Stimulated activated CD4-positive, alpha-beta T cell treated with anti-CD3 and anti-CD28 coated beads, Interleukin-2, amount 100 ng/mL, for 24 hours (primary cell): ENCODE measurements at places on chromosomes 3 and 15.

GRCh38 chr15:28099555-28100140 lies 533 bp upstream of the OCA2 start:
- no peak for DNase-seq

GRCh38 chr3:107657971-107658370 lies 135.2 kb downstream of the BBX start:
- no peak for DNase-seq

DNA sequence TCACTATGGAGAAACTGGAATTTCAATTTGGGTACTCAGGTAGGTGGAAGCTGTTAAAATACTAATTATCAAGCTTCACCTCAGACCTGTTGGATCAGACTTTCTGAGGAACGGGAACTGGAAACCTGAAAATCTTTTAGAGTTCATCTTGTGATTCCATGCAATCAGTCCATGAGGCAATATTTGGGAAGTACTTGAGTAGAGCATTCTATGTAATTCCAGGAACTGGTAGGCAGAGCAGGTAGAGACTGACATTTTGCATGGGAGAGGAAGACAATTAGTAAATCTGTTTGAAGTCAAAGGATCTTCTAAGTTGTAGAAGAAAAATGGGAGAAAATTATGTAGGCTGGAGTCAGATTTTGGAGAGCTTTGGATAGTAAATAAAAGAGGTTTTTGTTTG lies 43.1 kb downstream of the FGF7 start:
- no peak for DNase-seq

DNA sequence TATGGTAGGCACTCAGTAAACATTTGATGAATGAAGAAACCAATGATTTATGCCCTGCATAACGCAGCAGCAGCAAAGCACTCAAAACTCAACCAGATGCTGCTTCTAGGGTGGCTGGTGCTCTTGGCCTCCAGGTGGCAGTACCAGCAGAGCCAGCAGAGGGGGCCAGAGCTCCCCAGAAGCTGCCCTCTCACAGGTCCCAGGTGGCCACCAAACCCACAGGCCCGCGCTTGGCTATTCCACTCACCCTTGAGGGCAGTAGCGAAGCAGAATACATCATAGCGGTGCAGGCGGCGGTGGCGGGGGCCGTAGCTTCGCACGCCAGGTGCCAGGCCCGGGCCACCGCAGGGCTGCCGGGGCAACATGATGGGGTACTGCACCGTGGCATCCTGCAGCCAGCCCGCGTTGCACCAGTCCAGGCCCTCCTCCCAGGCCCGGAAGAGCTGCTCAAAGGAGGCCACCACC lies 16.6 kb downstream of the HAPLN3 start:
- peak; percentile 40 for DNase-seq

GRCh38 chr3:28575746-28576613 lies 227.4 kb upstream of the AZI2 start:
- DNase-seq, result no peak

- DNase-seq, result no peak
Observed at GRCh38 chr3:129204473-129204872, 20.8 kb upstream of the CNBP start.

DNA sequence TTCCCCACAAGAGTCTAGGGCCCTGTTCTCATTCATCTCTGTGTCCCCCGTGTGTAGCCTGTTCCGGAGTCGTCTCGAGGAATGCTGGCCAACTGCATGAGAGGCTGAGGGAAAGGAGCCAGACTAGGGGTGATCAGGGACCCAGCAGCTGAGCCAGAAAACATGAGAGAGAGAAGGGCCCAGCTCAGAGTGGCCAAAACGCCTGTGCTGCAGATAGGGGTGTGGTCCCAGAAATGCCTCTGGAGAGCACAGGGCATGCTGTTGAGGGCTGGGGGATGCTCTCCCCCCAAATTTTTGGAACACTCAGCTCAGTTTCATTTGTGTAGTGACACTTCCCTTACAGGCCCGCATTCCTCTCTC lies 14.1 kb downstream of the CYP1A2 start:
- no peak for DNase-seq

- DNase-seq, result no peak
Observed at GRCh38 chr15:63380151-63380807, 1.4 kb downstream of the CA12 start.

DNA sequence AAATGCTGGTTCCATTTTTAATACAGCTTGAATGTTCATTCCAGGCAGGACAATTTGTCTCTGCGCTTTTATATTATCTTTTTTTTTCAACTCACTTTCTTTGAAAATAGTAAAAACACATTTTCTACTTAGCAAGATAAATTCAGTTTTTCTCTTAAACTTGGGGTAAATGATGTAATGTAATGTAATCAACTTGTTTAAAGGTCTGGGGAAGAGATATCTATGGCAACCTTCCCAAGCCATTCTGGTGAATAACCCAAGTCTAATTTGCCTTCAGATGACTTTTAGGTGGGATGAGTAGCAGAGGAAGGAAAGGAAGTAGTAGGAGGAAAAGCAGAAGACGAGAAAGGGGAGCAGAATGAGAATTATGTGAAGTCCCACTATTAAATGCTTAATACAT lies 335.1 kb downstream of the SV2B start:
- DNase-seq, result no peak

DNA sequence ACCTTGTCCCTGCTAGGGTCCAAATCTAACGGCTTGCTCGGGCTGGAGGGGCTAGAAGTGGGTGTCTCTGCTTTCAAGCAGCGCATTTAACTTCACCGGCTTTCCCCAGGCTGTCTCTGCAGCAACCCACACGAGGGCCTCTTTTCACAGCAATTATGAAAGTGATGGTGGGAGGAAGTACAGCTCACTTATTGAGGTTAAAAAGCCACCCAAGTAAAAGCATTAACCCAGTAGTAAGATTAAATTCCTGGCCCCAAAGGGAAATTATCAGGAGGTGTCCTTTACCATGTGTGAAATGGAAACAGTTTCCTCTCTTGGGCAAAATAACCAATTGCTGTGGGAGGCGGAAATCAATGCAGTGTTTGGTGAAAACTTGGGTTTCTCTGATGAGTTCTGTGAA lies 41.1 kb downstream of the NGRN start:
- peak; percentile 45 for DNase-seq

- DNase-seq, result no peak
Observed at GRCh38 chr3:55332176-55332575, 154.9 kb downstream of the WNT5A start.

GRCh38 chr3:73516631-73517030 lies 108.1 kb downstream of the PDZRN3 start:
- DNase-seq, result no peak

DNA sequence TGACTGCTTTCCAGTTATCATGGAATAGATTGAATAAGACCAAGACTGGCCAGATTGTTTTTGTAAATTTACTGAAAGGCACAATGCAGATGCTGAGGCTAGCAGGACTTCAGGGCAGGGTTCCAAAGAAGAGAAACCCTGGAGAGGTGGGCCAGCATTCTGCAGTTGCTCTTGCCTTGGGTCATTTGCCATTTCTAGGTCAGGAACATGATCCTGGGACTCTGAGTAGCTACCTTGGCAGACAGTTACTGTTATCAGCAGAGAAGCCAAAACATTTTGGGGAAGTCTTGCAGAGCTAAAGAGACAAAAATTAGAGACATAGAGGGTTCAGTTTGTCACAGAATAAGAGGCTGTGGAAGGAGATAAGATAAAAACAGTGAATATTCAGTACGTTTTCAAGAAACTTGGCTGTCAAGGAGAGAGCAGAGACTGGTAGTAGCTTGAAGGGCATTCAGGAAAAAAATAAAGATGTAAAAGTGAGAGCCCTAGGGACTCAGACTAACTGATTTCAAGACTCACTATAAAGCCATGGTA lies 46.8 kb upstream of the MYRIP start:
- no peak for DNase-seq

GRCh38 chr3:179323197-179324110 lies 623 bp downstream of the ZNF639 start:
- peak; percentile 65 for DNase-seq

DNA sequence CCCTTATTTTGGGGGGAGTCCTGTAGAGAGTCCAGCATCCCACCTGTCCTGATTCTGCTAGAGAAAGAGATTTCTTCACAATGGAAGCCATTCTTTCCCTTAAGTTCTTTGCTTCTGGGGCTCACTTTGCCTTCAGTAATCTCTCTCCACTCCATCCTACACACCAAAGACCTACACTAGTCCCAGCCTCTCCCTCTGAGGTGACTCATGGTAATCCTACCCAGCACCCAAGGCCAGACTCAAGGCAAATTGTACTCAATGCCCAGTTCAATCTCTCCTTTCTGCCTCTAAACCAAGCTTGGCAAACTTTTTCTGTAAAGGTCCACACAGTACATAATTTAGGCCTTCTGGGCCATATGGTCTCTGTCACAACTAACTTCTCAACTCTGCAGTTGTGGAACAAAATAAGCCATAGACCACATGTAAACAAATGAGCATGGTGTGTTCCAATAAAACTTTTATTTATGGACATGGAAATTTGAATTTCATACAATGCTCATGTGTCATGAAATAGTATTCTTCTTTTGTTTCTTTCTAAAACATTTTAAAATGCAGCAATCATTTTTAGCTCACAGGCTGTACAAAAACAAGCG lies 72.5 kb downstream of the MRPL46 start:
- no peak for DNase-seq

GRCh38 chr3:182925944-182926337 lies 54.4 kb downstream of the DCUN1D1 start:
- no peak for DNase-seq

- DNase-seq, result no peak
Observed at GRCh38 chr15:60751985-60752952, 273.3 kb upstream of the ICE2 start.

DNA sequence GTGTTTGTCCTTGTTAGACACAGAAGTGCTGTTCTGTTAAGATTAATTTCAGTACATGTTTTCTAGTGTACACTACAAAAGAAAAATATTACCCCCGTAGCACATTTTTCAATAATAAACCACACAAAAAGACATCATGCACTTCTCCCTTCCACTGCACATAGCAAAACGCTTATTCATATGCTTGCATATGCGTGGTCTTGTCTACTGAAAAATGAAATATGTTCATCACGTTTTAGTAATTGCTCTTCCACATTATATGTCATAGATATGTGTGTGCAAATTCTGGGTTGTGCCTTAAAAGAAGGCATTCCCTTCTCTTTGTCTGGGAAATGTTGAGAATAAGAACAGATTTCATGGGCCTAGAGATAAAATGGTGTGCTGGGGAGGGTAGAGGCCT lies 353.9 kb downstream of the NSUN3 start:
- no peak for DNase-seq

DNA sequence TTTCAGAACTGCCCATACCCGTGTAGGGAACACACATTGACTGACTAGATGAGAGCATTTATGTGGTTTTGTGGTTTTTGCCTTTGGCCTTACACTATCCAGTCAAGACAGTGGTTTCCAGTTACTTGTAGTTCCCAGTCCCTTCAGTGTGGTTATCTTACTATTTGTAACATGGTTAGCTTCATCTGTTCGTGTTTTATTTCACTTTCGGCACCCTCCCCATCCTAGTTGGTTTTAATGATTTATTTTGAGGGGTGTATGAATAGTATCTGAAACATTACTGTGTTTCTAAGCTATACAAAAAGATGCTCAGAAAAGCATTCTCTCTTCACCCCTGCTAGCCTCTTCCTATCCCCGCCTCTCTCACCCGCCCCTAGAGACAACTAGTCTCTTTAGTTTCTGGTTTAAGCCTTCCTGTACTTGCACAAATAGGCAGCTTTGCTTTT lies 14.1 kb downstream of the LYSMD4 start:
- DNase-seq, result no peak

DNA sequence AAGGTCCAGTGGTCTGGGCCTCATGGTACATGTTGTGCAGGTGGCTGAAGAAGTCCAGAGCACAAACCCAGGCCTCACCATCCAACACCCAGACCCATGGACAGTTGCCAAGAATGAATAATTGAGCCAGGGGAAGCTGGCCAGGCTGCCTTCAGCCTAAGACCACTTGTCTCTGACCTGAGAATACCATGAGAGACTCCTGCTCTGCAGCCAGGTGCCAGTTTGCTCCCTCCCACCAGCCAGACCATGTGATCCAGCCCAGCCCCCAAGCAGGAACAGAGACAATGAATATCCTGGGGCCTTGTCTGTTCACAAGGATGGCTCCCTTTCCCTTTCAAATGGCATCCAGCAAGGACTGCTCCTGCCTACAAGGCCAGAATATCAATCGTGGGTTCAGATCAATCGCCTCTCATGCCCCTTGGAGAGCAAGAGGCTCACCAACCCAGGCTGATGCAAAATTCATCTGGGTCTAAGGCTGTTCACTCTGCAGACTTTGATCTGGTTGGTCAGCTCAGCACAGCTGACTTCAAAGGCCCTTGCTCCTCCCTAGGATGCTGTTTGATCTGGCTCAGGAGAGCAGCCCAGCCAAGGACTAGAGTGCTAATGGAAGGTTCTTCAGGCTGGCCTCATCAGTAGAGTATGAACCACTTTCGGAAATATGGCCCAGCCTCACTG lies 13.4 kb downstream of the TRAIP start:
- DNase-seq, result no peak

DNA sequence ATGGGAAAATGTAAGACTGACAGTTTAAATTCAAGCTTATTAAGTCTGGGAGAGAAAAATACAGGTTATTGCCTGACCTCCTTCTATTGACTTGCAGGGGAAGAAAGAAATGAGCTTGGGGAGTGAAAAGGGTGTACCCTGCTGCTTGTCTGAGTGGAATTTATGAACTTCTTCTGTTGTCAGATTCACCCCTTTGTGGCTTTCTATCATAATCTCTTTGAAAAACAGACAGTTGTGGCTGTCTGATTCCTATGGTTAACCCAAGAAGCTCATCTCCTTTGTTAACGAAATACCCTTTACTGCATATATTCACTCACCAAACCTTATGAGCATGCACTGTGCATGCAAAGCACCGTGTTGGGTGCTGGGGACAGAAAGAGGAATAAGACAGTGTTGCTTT lies 22.5 kb downstream of the GPD1L start:
- DNase-seq, result no peak

GRCh38 chr3:189143321-189143720 lies 28.4 kb upstream of the TPRG1 start:
- DNase-seq, result no peak

- DNase-seq, result no peak
Observed at GRCh38 chr3:136979684-136980083, 21.9 kb downstream of the IL20RB start.

GRCh38 chr3:45170096-45170495 lies 23.9 kb upstream of the CDCP1 start:
- DNase-seq, result no peak

DNA sequence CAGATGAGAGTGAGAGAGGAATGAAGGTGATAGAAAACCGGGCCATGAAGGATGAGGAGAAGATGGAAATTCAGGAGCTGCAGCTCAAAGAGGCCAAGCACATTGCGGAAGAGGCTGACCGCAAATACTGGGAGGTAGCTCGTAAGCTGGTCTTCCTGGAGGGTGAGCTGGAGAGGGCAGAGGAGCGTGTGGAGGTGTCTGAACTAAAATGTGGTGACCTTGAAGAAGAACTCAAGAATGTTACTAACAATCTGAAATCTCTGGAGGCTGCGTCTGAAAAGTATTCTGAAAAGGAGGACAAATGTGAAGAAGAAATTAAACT lies 88.9 kb downstream of the EOMES start:
- no peak for DNase-seq

- no peak for DNase-seq
Observed at GRCh38 chr3:127371334-127371733, 83.5 kb upstream of the PRR20G start.
